ENCODE measurements at places on chromosomes 4 and X.
A peak's percentile ranks its signal among the peaks of the same experiment; 100 is the strongest.

- DNase-seq, result no peak
Measured at GRCh38 chr4:52576961-52577623, 82.0 kb downstream of the USP46 start.

DNA sequence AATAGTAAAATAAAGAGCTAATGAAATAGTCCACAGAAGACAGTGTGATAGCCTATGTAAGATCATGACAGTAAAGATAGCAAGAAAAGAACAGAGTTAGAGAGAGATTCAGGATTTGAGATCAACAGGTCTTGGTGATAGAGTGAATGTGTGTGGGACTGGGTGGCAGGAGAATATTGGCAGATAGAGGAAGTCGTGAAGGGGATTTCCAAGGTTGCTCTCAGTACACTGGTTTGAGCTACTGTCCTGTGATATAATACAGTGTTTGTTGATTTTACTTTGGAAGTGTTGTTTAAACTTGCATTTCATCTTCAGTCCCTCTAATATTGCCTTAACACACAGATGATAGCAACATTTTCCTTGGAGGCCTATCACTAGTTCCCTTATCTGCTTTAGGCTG is 44.1 kb downstream of the DTHD1 start:
- DNase-seq, result no peak

- no peak for DNase-seq
Measured at GRCh38 chr4:133130171-133130570, 18.9 kb upstream of the PCDH10 start.

DNA sequence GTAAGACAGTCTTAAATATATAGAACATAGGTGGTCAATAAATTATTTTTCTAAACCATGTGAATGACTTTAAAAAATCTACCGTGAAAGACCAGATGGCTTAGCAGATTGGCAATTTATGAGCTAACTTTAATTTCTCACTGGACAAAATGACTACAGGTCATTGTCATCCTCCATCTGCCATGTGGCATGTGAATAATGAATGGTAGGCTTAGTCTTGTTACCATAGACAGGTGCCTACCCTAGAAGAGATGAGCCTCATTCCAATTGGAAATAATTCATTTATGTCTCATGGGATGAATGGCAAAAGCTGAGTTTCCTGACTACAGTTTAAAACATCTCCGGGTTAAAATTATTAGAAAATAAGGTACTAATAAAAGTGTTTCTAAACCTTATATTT is 1043.3 kb downstream of the FAT4 start:
- no peak for DNase-seq

GRCh38 chrX:39175418-39176057 is 374.3 kb downstream of the MID1IP1 start:
- no peak for DNase-seq

DNA sequence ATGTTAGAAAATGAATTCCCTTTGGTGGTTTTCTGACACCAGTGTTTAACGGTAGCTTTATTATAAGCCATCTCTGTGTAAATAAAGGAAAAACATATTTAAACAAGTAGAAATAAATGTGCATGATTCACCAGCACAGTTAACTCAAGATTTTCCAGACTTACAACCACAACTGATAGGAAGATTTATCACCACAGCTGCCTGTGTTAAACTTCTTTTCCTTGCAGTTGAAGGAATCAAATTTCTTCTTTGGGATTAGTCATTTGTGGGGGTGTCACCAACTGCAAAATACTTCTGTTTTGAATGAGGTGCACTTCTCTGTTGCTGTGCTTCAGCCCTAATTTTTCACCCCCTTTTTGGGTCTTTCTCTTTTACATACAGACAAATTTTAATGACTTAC is 128.1 kb upstream of the STK26 start:
- peak; percentile 29 for DNase-seq

DNA sequence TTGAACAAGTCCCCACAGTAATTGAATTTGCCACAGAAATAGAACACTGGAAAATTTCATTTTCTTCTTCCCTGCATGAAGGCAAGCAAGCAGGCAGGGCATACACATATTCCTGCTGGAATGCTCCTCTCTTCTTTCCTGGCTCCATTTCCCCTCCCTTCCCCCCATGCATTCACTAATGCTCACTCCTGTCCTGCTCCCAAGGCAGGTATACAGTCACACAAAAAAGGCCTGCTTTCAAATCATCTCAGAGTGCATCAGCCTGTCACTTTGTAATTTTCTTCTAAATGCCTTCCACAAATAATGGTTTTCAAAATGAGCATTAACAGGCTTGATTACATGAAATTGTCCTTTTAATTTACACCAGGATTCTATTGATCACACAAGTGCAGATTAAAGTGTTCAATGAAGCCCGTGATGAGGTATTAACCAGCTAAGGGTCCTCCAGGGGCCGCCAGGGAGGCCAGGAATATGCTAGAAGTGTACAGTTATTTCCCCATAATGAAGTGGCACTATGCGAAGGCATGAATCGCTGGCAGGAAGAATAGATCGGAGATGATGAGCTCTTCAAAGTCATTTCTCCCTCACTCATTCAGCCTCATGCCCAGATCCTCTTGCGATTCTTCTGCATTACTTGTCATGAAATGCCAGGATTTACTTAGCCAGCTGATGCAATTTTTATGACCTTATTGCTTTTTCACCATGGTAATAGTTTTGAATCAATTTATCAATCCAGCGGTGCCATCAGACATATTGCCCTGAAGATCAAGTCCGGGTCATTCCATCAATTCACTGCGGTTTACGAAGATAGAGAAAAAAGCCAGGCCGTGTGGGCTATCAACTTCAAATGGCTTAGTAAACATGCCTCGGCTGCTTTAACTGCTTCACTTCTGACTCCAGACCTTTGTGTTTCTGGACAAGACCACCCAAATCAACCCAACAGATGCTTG is 243.5 kb downstream of the GPAT3 start:
- DNase-seq, result no peak

DNA sequence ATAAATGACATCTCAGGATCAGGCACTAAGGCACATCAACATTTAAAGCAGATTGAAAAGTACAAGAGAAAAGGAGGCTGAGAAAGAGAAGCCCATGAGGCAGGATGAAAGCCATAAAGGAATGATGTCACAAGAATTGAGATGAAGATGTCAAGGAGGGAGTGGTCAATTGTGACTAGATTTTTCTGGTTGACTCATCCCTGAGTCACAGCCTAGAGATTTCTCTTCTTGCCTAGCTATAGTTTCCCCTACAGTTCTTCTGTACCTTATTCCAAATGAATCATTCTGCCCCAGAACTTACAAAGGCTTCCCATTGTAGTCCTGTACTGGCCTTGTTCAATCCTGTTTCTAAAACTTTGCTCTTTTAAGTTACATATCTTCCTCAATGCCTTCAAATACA is 3.4 kb upstream of the USP53 start:
- DNase-seq, result no peak

DNA sequence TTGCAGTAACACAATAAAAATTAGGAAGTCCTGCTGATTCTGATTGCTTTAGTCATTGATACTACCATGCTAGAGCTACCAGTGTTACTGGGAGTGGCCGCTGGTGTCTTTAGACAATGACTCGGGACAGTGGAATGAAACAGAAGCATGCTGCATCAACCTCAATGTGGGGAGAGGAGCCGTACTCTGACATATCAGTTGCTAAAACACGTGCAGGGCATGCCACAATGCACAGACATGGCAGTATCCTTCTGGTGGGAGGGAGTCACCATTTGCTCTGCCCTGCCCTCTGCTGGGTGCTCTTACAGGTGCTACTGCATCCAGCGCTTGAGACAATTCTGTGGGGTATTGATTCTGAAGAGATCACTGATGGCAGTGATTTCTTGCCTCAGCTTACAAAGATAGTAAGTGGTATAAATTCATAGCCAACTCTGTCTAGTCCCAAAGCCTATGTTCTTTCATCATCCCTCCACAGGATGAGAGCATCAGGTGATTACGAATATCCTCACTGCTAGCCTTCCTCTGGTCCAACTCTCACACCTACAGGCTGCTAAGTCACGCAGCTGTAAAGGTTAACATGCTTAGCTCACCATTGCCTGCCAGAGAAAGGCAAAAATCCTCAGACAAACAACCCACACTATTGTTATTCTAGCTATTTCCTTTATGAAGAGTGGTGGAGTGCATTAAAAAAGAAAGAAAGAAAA is 43.7 kb downstream of the NSG1 start:
- peak; percentile 11 for DNase-seq

DNA sequence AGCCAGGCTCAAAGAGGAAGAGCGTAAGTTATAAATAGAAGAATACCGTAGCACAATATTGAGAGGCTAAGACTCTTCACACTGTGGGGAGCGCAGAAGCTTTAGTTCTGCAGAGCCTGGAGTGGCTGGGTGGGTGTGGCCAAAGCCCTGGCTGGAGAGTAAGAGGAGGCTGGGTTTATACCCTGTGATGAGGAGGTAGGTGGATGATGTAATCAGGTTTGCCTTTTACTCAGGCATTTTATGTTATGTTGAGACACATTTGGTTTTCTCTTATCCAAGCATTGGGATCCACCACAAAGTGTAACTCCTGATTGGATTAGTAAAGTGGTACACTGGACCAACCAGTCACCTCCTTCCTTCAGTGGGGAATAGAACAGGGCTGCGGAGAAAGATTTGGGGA is 13.9 kb downstream of the CDS1 start:
- no peak for DNase-seq

- DNase-seq, result no peak
Measured at GRCh38 chr4:166198041-166198440, 325.0 kb downstream of the TLL1 start.

DNA sequence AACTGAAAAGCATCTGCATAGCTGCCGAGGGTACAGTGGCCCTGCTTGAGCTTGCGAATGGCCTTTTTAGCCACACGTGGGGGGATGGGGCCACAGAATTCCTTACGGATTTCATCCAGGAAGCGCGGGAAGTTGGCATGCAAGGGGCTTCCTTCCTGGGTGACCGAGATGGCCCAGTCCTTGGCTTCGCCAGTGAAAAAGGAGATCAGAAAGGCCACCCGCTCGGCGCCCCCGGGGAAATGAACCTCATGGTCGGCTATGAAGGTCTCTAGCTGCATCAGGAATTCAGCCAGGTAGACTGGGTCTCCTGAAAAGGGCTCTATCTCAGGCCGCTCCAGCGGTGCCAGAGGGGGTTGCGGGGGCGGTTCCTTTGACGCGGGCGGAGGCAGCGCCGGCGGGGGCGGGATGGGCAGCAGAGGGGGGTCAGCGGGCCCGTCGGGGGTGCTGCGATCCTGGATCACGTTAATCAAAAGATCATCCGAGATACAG is 909 bp downstream of the RTL5 start:
- DNase-seq, result no peak

DNA sequence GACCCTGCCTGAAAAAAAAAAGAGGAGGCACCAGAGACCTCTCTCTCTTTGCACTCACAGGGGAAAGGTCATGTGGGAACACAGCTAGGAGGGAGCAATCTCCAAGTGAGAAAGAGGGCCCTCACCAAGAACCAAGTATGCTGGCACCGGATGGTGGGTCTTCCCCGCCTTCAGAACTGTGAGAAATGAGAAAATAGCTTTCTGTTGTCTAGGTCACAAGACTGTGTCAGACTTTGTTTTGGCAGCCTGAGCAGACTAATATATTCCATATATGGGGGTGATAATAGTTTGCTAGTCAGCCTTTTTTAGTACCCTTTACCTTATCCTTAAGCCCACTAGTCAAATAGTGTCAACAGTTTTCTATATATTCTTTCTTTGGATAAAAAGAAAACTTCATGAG is 193.0 kb downstream of the TRIML1 start:
- DNase-seq, result no peak

DNA sequence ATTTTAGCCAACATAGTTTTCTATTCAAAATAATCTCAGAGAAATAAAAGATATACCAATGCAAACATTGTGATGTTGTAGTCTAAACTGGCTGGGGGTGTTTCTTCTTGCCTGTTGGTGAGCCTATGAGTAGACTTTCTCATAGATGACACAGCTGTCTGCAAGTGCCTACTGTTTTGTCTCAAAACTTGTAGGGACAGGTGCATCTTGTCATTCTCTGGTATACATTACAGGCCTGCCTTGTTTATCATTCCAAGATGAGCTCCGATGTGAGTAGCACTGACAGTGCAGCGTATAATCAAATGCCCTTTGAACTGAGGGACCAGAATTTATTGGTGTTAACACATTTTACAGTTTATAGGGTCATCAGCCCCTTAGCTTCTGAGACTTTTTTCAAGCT is 353.8 kb downstream of the PRDM5 start:
- DNase-seq, result peak; percentile 28

DNA sequence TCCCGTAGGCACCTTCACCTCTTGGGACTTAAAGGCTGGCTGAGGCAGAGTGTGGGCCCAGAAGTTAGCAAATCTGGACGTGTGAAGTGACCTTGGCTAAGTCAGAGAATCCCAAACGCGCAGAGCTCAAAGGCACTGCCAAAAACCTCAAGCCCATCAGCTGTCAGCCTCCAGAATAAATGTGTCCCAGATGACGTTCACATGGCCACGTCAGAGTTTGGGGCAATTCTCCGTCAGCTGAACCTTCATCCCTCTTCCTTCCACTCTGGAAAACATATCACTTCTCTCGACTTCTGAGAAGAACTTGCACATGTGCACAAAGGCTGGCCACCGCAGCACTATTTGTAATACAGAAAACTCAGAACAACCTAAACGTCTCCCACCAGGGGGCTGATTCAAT is 35.7 kb upstream of the APLN start:
- peak; percentile 60 for DNase-seq

GRCh38 chr4:185464887-185465286 is 6.6 kb downstream of the CCDC110 start:
- no peak for DNase-seq

DNA sequence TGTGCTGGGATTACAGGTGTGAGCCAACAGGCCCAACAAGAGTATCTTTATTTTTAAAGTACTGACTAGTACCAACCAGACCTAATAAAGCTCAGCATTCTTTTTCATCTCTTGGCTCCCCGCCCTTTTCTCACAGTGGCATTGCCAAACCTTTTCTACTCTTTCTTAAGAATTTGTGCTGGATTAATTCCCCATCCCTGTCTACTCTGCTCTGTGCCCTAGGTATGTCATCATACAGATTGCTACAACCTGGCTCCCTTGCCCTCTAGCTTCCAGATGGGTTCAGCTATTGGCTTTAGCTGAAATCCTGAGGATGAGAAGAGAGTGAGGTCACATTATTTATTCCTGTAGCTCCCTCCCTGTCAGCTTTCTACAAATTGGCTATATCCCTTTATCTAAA is 34.9 kb upstream of the CCNI start:
- DNase-seq, result no peak

DNA sequence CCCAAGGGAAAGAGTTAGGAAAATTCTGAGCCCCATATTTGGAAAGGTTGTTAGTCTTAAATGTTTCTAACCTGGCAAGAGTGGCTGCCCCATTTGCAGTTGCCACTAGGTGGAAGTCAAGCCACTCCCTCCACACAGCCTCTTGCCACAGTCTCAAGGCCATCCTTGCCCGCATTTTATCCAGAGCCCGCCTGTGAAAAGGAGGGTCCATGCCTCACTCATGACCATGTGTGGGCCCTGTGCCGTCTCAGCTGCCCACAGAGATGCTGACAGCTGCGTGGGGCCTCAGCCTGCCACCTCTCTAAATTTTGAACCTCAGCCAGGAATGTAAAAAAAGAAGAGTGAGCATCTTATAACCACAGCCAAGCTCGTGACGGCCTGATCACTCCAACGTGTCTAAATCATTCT is 201.5 kb upstream of the FAM241A start:
- no peak for DNase-seq

- DNase-seq, result no peak
Measured at GRCh38 chr4:97643179-97643578, 500.1 kb downstream of the STPG2 start.

Measured in muscle of back (tissue), 13 donors.